DMS53 (cell line): ENCODE measurements at places on chromosomes 6 and 20.

DNA sequence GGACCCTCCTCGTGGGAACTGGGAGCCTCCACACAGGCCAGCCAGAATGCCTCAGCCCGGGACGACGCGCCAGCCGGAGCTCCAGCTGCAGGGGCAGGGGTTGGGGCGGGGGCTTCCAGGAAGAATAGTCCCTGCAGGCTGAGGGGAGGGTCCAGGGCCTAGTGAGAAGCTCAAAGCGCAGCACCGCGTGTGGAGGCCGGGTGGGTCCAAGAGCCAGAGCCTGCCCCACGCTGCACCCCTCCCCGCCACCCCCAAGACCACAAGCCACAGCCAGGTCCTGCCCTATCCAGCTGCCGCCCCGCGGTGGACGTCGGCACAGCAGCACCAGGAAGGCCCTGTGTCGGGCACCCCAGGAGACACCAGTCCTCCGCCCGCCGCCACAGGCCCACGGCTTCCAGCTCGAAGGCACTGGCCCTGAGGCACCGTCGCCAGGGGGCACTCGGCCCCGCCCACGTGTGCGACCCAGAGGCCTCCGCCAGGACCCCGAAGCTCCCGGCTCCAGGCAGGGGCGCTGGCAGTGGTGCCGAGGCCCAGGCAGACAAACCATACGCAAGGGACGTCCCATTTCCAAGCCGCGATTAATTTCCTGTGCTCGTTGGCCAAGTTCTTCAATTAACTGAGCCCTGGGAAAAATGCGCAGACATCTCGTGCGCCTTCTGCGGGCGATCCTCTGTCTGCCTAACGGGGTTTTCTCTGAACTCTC is 19.5 kb downstream of the KCNQ2 start:
- DNase-seq: peak; percentile 59

- peak; percentile 20 for DNase-seq
Measured at GRCh38 chr20:14712302-14712739, 374.9 kb upstream of the FLRT3 start.

DNA sequence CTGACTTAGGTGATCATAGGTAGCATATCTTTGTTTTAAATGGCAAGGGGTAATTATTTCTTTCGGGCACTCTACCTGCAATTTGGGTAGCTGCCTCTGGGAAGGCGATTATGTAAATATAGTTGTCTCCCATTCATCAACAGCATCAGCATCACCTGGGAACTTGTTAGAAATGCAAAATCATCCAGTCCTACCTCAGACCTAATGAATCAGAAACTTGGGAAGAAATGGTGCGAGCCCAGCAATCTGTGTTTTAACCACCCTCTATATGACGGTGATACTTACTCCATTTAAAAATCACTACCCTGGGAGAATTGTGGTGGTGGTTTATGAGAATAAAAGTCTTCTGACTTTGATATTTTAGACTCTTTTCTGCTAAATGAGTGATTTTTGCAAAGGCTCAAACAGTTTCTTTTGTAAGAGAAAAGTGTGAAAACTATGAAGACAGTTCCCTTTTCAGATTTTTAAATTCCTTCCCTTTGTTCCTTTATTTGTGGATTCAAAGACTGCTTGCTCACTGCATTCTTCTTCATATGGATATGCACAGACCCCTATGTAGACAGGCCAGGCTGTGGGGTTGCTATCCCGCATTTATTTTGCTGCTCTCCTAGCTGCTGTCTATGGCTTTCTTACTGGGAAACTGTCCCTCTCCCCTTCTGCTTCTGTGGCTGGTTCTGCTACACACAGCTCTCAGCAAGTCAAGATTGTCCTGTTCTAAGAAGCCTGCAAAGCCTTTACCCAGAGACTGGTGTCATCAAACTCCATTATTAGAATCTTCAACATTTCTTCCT is 365.3 kb downstream of the RNF144B start:
- DNase-seq: no peak

- DNase-seq: peak; percentile 8
Measured at GRCh38 chr6:53465732-53466131, 79.2 kb downstream of the GCLC start.

GRCh38 chr20:562232-562897 is 18.8 kb upstream of the CSNK2A1 start:
- DNase-seq: no peak

DNA sequence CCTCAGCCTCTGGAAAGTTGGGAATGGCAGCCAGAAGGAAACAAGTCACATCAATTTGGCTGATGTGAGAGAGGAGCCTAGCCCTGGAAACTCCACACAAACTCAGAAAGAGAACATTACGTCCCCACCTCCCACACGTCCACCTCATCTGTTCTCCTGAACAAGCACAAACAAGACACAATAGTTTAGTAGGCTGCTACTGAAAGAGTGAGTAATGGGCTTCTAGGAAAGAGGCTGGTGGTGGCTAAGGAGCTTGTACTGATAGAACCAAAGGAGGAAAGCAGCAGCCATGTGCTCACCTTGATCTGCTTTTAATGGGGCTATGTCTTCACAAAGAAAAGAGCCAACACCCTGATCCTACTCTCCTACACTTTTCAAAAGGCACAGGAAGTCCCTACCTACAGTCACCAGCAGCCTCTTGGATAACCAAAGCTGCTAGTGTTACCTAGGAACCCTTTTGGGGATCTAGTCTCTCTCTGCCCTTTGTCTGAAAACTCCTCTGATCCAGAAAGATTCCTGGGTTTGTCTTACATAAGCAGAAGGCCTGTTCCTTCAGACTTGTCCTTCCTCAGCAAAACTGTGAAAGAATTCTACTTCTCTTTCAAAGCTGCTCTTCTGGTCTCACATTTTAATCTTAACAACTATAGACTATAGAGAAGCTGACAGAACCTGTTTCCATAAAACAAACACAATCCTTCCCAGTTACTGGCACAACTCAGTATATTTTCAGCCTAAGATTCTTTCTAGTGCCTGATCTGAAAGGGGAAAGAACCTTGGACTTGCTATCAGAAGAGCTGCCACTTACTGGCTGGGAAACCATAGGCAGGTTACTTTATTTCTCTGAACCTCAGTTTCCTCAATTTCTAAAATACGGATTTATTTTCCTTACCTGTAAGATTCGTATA is 3.1 kb downstream of the PLAGL2 start:
- no peak for DNase-seq

DNA sequence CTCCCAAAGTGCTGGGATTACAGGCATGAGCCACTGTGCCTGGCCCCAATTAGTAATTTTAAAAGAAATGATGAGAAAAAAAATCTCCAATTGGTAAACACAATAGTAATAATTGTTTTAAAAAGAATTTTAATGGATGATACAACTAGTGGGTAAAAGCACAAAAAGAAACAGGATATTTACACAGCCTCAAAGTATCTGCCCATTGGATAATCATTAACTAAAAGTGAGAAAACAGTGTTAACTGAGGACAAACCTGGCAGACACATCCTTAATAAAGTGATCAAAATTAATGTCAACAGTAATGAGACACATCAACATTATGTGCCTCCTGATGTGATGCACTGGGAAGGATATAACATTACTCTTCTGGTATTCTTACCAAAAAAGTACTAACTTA is 24.5 kb downstream of the DTNBP1 start:
- DNase-seq: peak; percentile 76

DNA sequence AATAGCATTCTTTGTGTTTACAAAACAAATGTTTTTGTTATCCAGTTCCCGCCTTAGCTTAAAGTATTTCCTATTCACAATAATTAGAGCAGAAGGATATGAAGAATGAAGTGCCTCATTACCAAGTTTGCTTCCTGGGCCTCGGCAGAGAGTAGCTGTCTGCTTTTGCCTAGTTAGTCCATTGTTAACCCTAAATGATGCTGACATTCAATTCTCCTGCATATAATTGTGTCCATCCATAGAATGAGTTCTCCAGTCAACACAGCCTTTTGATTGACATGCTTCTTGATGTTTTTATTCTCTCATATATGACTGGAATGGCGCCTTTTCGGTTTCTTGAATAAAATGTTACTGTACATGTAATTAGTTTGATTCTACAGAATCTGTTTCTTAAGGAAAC is 100.9 kb downstream of the MYB start:
- no peak for DNase-seq

DNA sequence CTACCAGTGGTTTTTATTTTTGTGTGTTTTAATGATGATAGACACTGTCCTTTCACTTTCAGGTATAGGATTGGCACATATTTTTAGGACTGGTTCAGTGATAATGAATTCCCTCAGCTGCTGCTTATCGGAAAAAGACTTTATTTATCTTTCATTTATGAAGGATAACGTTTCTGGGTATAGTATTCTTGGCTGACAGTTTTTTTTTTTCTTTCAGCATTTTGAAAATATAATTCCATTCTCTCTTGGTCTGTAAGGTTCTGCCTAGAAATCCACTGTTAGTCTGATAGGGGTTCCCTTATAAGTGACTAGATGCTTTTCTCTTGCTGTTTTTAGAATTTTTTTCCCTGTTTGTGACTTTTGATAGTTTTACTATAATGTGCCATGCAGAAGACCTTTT is 313.1 kb downstream of the TENT5A start:
- no peak for DNase-seq

GRCh38 chr6:52216932-52217575 is 27.2 kb downstream of the IL17F start:
- no peak for DNase-seq

- no peak for DNase-seq
Measured at GRCh38 chr6:140370976-140371870, 996.8 kb upstream of the CITED2 start.

- no peak for DNase-seq
Measured at GRCh38 chr6:71368284-71368683, 79.7 kb downstream of the OGFRL1 start.

GRCh38 chr20:45056473-45057173 is 44.3 kb downstream of the KCNS1 start:
- no peak for DNase-seq

GRCh38 chr20:7171911-7172310 is 404.4 kb downstream of the BMP2 start:
- DNase-seq: no peak

GRCh38 chr6:158015188-158015506 is 33.5 kb downstream of the SYNJ2 start:
- DNase-seq: no peak

DNA sequence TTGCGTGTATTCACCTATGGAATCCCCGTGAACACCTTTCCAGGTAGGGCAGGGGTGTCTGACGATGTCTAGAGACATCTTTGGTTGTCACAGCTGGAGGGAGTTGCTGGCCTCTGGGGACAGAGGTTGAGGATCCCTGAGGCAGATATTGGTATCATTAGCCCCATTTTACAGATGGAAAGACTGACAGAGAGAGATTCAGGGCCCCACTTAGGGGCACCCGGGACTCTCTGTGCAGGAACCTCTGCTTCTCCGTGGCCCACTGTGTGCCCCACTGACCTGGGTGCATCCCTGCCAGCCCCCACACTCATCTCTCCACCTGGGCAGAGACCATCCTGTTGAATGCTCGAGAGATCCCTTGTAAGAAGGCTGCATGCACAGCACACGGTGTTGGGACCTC is 111.2 kb downstream of the EDN3 start:
- no peak for DNase-seq

- peak; percentile 3 for DNase-seq
Measured at GRCh38 chr6:150078788-150079187, 9.9 kb upstream of the ULBP3 start.

DNA sequence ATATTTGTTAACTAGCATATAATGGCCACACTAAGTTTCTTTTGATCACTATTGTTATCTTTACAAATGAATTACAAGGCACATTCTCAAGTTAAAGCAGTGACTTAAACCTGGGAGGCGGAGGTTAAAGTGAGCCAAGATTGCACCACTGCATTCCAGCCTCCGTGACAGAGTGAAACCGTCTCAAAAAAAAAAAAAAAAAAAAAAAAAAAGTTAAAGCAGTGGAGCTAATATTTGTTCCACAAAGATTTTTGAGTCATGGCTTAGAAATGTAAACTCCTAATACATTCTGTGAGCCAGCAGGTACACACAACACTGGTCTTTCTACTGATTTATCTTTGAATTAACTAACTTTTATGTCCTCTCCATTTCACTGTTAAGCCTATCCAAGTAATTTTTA is 221.7 kb upstream of the HTR1E start:
- DNase-seq: no peak

DNA sequence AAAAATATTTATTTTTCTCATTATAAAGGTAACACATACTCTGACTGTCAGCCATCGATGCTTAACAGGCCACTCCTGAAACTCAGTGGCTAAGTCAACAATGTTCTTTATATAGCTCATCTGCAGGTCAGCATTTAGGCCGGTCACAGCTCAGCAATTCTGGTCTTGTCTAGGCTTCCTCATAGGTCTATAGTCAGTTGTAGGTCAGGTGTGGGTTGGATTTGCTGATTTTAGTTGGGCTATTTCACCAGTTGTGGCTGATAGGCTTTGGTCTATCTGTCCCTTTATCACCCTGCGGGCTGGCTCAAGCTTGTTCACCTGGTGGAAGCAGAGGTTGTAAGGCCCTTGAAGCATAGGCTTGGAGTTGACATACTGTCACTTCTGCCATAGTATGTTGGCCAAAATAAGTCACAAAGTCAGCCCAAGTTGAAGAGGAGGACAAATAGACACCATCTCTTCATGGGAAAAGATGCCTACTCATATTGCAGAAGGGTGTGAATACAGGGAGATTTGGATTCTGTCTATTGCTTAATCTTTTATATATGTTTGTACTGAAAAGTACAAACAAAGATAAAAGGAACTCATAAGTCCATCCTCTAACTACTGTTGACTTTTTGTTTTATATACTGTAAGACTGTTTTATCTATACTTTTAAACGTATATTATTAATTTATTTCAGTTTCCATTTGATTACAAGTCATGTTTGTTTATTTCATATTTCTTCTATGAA is 75.0 kb downstream of the BCKDHB start:
- DNase-seq: peak; percentile 61

- no peak for DNase-seq
Measured at GRCh38 chr20:60400567-60400966, 442.3 kb downstream of the CDH26 start.

- no peak for DNase-seq
Measured at GRCh38 chr6:126447367-126447766, 107.5 kb downstream of the CENPW start.

DNA sequence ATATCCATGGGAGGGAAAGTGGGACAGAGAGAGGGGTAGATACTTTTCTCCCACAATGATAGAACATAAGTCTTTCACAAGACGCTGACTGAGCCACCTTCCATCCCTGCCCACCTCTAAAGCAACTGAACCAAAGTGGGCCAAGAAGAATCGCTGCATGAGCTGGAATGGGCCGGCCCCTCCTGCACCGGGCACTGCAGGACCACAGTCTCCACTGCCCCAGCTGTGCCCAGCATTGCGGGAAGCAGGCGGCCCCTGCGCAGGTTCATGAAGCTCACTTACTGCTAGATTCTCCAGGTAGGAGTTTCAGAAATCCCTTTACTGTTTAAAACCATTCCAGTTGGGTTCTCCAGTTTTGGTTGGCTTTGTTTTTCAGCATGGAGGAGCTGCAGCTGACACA is 32.0 kb upstream of the CST7 start:
- no peak for DNase-seq

DNA sequence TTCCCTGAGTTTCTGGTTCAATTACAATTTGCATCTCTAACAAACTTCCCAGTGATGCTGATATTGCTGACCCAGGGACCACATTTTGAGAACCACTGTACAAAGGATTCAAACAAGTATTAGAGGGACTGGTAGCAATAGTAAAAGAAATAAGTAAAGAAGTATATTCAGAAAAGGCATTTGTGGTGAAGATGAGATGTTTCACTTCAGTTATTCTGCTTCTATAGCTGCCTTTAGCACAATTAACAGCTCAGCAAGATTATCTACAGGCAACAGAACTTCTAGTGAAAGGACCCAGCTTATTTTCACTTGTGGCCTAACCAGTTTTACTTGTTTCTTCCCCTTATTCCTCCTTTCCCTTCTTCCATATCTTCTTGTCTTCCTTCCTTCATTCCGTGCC is 149.4 kb downstream of the PHF3 start:
- DNase-seq: peak; percentile 7

GRCh38 chr6:7732228-7732627 is 6.3 kb downstream of the BMP6 start:
- DNase-seq: peak; percentile 14
